ENCODE measurements at places on chromosomes 2 and 18.

DNA sequence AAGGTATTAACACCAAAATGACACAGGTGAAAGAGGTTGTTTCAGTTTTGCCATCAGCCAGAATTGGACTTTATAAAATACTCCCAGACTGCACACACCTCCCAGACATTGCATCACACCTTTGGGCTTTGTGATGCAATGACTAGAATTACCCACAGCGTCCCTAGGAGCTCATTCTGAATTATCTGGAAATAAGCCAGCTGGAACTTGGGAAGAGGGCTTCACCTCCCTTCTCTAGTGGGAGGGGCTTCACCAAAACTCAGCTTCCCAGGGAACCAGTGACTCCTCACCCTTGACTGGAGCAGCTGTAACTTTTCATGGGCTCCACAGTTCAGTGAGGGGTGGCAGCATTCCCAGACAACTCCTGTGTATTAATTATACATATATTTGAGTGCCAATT, 83.1 kb upstream of the BZW1 start:
- no peak overlapping the region for H3K27ac ChIP-seq
- no peaks in the 10 kb centered on the region for H3K27me3 ChIP-seq
- H3K4me3 ChIP-seq, result no peak overlapping the region
- H3K4me1 ChIP-seq, result no peaks in the 10 kb centered on the region

DNA sequence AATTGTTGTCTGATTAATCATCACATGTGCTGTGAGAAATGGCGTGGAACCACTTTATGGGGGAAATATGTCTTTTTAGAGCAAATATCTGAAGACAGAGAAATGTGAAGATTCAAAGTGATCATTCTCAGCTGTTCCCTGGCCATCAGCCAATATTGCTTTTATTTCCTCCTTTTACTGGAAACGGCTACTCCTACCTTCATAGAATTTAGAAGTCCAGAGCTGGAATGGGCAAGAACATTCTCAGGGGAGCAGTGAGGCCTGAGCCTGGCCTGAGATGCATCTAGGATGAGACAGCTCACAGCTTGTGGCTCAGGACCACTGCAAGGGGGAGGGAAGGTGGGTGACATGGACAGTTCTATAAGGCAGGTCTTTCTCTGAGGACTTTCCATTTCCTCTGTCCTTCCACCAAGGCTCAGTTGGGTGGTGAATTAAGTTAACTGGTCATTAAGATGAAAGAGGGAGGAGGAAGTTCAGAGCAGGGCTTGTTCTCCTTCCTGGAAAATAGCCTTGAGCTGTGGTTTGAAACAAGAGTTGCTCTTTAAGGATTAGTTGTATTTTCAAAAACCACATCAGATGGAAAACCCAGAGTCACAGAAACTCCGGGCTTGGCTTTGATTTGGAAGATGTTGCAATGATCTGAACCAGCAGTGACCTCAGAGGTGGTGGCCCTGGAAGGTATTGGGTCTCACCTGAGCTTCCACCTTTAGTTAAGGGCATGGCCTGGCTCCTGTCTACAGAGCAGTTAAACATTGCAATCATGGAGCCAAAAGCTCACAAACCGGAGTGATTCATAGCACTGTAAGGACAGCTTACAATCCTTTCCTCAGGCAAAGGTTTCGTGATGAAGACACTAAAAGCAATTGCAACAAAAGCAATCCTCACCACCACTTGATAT, 144.3 kb downstream of the VAPA start:
- no peaks in the 10 kb centered on the region for H3K36me3 ChIP-seq
- peak overlapping the region; percentile 38 for H3K4me3 ChIP-seq
- DNase-seq, result peak; percentile 89
- no peaks in the 10 kb centered on the region for H3K27me3 ChIP-seq
- peaks cover 30% of the 10 kb centered on the region for H3K4me1 ChIP-seq

- no peaks in the 10 kb centered on the region for H3K27me3 ChIP-seq
- peak overlapping the region; percentile 53 for H3K27ac ChIP-seq
- H3K4me1 ChIP-seq, result peaks cover 43% of the 10 kb centered on the region
- peak; percentile 86 for DNase-seq
- no peak overlapping the region for H3K4me3 ChIP-seq
- H3K36me3 ChIP-seq, result no peaks in the 10 kb centered on the region
Measured at GRCh38 chr18:28161608-28162599, 15.0 kb downstream of the CDH2 start.

GRCh38 chr2:134218414-134218813, 35.5 kb upstream of the MGAT5 start:
- DNase-seq, result no peak
- no peak overlapping the region for H3K27ac ChIP-seq
- peaks cover 4% of the 10 kb centered on the region for H3K4me1 ChIP-seq
- H3K4me3 ChIP-seq, result no peak overlapping the region
- no peaks in the 10 kb centered on the region for H3K27me3 ChIP-seq

GRCh38 chr2:5696945-5697521, 4.8 kb downstream of the SOX11 start:
- H3K36me3 ChIP-seq, result no peaks in the 10 kb centered on the region
- peak; percentile 44 for DNase-seq
- no peak overlapping the region for H3K27ac ChIP-seq
- no peaks in the 10 kb centered on the region for H3K4me1 ChIP-seq
- H3K27me3 ChIP-seq, result peaks cover 36% of the 10 kb centered on the region
- H3K4me3 ChIP-seq, result peak overlapping the region; percentile 67

Measured in GM23248 (cell line).